ENCODE measurements at places on chromosomes 11 and 22.
A peak's percentile ranks its signal among the peaks of the same experiment; 100 is the strongest.

- DNase-seq: no peak
Observed at GRCh38 chr11:60625262-60625661, 74.2 kb upstream of the MS4A8 start.

DNA sequence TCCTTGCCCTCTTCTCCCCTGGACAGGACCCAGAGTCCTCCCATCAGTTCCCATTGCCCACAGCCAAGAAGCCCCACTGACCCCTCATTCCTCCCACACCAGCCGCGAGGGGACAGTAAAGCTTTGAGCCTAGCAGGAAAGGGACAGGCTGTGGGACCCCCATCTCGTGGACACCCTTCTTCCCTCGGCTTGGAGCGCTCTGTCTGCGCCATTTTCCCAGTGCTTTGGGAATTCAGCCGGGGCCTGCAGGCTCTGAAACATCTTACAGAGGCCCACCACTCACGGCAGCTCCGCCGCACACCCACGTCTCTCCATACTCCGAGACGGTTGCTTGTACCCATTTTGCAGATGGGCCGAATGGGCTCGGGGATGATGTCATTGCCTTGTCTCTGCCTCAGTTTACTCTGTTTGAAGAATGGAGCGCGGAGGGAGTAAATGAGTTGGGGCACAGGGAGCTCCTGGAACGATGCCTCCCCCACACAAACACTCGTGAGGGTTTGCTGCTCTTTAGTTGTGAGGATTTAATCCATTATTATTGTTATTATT lies 447.7 kb downstream of the TBC1D22A start:
- no peak for DNase-seq

DNA sequence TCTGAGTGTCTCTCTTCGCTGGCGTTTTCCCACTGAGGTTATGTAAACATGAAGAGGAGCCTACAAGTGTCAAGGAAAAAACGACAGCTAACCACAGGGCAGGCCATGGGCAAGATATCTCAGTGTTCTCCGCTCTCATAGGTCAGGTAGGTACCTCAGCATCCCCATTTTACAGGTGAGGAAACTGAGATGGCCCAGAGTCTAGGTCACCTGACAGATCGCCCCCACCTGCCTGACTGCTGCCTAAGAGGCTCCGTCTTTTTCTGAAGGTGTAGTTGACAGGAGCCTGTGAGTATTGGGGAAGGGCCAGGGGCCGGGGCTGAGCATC lies 847 bp upstream of the NDUFA6 start:
- DNase-seq: no peak

- DNase-seq: no peak
Observed at GRCh38 chr11:8828580-8829361, 82.2 kb upstream of the AKIP1 start.

DNA sequence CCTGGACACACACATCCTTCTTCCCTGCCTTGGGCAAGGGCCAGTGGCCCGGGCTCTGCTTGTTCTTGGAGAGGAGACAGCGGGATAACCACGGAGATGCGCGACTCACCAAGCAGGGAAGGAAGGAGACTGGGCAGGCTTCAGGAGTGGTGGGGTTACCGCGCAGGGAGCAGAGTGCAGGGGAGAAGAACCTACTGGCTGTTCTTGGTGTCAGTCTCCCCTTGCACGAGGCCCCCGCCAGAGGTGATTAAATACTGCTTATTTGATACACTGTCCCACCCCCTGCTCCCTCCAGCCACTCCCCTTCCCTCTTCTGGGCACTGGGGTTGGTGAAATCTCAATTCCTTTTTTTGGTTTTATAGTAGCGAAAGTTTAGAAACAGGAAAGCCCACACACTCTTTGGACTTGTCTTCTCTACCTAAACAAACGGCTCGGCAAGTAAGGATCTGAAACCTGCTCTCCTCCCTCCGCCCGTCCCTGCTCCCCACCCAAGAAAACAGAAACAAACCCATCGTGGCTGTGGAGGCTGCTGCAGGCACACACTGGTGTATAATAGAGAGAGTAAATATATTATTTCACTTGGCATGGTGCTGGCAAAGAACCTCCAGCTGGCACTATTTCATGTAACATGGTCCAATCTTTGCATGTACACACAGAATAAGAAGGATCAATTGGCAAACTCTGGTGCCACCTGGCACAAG lies 10.8 kb downstream of the LARGE2 start:
- DNase-seq: no peak

GRCh38 chr11:31652528-31652927 lies 143.0 kb downstream of the ELP4 start:
- no peak for DNase-seq

DNA sequence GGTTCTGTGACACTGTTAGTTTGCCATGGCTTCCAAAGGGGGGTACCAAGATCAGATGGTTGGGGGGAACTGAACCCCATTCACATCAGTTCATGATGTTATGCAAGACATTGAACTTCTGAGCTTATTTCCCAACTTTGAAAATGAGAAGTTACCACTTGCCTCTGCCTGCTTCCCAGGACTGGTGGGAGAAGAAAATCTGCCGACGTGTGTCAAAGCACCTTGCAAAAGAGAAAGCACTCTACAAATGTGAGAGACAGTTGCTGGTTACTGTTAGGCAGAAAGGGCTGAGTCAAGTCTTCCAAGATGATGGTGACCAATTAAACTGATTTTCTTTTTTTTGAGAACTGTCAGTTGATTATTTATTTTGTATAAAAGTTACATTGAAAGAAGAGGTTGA lies 45.6 kb downstream of the SMCO4 start:
- DNase-seq: no peak

DNA sequence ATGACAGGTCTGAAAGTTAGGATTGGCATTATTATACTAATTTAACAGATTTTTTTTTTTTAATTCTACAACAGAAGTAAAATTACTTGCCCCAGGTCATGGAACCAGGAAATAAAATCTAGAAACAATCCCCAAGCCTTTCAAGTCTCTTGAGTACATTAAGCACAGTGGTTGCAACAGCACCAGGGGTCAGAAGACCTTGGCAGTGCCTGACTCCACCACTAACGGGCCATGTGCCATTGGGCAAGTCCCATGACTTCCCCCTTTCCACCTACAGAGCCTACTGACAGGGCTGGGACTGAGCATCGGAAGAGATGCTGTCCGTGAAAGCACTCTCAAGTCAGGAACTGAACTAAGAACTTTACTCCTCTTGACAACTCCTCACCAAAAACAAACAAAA lies 98.6 kb upstream of the AKIP1 start:
- no peak for DNase-seq

DNA sequence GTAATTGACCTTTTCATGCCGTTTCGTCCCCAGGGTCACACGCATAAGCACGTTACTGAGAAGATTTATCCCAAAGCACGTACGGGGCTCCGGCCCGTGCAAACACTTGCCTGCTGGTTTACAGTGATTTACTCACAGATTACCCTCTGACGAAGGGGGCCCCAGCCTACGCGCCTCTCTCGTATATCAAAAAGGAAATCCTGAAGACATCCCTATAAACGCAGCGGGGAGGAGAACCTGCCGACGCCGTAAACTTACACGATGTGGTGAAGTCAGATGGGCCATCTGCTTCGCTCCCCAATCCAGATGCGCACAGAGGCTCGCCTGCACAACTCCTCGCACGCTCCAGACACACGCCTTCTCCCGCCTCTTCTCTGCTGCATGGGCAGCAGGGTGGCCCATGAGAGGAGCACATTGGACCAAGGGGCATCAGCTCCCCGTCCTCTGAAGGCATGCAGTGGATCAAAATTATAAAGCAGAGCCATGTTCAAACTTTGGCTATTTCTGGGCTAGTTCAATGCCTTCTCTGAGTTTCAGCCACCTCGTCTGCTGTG lies 123.6 kb downstream of the MN1 start:
- DNase-seq: no peak

- DNase-seq: no peak
Observed at GRCh38 chr11:65741185-65741584, 20.6 kb upstream of the RNASEH2C start.

DNA sequence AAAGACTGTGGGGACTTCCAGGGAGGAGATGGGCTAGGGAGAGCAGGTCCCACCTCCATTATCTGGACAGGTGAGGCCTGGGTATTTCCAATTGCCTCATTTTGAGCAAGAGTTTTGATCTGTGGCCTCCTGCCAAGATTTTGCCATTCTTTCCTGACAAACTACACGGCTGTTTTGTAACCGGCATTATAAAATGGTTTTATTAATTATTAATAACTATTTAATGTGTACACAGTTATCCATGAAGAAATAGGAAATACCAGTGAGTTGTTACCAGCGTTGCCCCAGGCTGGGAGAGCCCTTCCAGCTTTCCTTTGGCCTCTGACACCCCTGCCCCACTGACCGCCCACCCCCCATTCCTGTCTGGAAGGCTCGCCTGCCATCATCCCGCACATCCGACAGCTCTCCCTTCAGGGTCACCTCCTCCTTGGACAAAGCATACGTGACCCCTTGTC lies 14.9 kb upstream of the SEC14L3 start:
- DNase-seq: no peak

DNA sequence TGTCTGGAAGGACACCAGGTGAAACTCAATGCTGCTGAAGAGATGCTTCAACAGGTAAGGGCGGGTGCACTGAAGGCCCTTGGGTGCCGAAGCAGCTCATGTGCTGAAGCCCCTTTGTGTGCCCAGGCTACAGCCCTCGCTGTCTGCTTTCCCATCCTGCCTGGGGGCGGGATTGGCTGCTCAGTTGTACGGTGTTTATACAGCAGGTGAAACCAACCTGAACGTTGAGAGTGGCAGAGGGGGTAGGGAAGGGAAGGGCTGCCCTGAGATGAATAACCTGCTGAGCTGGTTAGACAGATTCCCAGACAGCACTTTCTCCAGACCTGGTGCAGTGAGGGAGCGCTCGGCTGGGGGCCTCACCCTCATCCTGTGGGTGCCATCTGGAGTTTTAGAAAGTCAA lies 75.7 kb downstream of the CYB5R2 start:
- DNase-seq: no peak

- peak; percentile 83 for DNase-seq
Observed at GRCh38 chr22:50030297-50031188, 18.0 kb upstream of the IL17REL start.

DNA sequence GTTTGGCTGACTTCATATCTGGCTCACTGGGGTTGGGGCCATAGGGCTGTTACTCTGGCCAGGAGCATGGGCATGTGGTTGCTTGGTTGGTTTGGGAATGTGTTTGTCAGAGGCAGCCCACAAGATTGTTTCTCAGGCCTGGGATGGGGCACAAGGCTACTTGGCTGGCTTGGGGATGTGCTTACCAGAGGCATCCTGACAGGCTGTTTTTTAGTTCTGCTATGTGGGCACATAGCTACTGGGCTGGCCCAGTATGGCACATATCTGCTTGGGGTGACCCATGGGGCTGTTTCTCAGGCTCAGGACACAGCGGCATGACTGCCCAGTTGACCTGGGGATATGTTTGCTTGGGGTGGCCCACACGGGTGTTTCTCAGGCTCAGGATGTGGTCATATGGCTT lies 94.6 kb upstream of the PGR start:
- no peak for DNase-seq

DNA sequence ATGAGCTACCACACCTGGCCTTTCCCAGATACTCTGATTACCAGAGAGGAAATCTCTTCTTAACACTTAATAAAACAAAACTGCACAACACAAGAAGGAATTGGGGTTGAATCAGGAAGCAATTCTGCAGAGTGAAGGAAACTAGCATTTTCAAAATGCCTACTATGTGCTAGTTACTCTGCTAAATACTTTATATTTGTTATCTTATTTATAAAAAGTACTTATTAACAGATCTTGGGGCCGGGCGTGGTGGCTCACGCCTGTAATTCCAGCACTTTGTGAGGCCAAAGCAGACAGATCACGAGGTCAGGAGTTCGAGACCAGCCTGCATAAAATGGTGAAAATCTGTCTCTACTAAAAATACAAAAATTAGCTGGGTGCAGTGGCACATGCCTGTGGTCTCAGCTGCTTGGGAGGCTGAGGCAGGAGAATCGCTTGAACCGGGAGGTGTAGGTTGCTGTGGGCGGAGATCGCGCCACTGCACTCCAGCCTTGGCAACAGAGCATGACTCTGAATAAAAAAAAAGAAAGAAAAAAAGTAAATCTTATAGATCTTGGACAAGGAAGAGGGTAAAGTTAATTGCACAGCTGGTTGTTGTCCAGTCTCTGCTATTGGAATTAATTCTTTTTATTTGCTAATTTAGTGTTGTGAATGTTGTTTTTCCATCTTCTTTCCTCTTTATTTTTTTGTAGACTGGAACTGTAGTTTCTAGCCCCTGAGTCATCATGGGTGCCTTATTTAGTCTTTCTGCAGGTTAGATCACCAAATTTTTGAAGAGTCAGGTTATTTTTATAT lies 22.1 kb downstream of the TMEM135 start:
- DNase-seq: no peak

Measured in stimulated activated CD4-positive, alpha-beta T cell treated with anti-CD3 and anti-CD28 coated beads, Interleukin-12 subunit alpha, Interleukin-12 subunit beta, amount 100 ng/mL, for 4 hours (primary cell).